ENCODE measurements at places on chromosomes 4 and X.

GRCh38 chr4:40718586-40718985, 31.2 kb upstream of the NSUN7 start:
- no peak for DNase-seq

GRCh38 chr4:86181585-86181984, 178.3 kb downstream of the MAPK10 start:
- DNase-seq = no peak

GRCh38 chrX:29862126-29862677, 353.2 kb upstream of the MAGEB2 start:
- no peak for DNase-seq

DNA sequence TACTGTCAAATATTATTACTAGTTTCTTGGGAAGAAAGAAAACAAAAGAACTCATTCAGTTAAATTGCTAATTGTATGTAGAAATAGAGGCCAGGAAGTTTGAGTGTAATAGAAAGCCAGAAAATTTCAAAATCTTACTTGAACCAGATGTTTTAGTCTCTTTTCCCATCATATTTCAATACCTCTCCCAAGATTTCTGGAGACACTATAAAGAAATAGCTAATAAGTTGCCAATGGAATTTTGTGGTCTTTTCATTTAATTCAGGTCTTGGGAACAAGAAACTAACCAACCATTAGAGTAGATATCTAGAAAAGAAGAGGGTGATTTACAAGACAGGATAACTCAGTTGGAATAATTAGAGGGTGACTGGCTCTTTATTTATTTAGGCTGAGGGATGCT, 112.2 kb downstream of the AGTR2 start:
- DNase-seq = no peak

GRCh38 chr4:36218121-36218520, 26.2 kb downstream of the ARAP2 start:
- no peak for DNase-seq

GRCh38 chrX:16754019-16754418, 32.2 kb upstream of the TXLNG start:
- no peak for DNase-seq

DNA sequence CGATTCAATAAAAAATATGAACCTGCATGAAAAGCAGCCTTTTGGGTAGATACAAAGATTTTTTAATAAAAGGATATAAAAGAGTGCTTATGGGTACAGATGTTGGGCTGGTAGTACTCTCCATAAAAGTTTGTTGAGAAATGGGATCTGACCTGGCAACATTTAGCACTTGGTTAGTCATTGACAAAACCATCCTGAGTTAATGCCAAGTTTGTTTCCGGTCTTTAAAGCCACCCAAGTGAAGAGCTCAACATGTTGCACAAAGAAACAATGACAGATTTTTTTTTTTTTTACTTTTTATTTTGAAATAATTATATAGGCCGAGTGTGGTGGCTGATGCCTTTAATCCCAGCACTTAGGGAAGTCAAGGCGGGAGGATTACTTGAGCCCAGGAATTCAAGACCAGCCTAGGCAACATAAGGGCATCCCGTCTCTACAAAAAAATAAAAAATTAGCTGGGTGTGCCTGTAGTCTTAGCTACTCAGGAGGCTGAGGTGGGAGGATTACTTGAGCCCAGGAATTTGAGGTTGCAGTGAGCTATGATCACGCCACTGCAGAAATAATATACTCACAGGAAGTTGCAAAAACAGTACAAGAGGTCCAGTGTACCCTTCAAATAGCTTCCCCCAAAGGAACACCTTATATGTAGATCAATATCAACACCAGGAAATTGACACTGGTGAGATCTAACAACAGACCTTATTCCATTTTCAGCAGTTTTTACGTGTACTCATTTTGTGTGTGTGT, 16.6 kb downstream of the CHST7 start:
- DNase-seq = no peak

- no peak for DNase-seq
These were observed 4.8 kb downstream of the CAPN6 start for GRCh38 chrX:111265486-111265885.

DNA sequence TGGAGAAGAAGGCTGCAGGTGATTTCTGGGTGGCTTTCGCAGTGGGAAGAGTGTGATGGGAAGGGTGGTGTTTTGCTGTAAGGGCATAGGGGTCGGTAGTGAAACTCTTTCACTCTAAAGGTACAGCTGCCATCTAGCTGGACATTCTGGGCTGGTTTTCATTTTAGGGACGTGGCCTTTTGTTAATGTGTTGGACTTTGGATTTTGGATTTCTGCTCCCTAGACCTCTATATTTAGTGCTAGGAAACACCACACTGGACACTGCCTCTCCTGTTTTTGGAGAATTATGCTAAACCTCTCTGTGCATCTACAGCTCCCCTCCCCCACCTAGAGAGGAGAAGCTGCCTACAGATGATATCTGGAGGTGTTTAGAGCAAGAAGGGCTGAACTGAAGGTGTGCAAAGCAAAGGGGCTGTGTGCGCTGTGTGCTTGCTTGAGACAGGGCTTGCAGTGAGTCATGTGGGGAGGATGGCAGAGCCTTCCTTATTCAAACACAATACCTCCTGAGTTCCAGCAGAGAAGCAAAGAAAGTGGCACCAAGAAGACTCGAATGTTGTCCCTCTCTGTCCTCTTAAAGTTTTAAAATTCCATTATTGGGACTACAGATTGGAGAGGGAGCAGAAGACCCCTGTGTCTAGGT, 47.9 kb downstream of the STARD8 start:
- peak; percentile 46 for DNase-seq

GRCh38 chrX:545452-545885, 85.1 kb upstream of the SHOX start:
- DNase-seq = no peak

DNA sequence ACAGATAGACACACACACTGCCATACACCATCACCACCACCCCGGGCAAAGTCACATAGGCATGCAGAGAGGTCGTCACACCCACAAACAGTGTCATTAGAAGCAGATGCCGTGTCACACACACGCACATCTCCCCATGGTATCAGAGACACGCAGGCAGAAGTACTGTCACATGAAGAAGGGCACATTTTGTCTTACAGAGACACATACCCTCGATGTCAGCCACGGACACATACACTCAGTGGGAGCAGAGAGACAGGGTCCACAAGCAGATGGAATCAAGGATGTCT, 3.3 kb downstream of the NALF2 start:
- DNase-seq = peak; percentile 15

DNA sequence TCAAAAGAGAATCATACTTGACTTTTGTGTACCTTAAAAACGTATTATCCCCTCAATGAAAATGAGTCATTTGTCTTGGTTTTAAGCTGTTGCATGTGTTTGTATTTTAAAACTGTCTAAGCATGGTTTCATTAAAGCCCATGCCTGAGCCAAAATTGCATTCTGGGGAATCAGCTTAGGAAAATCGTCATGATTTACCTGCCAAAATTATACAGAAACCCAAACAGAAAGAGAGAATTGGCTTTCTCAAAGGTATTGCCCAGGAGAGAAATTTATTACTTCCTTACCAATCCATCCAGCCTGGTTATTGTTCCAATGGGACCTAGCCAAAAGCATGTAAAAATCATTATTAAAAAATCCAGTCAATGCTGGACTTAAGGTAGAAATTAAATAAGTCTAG, 37.6 kb downstream of the GPR174 start:
- DNase-seq = no peak

GRCh38 chr4:24745172-24745895, 50.0 kb upstream of the SOD3 start:
- DNase-seq = no peak

DNA sequence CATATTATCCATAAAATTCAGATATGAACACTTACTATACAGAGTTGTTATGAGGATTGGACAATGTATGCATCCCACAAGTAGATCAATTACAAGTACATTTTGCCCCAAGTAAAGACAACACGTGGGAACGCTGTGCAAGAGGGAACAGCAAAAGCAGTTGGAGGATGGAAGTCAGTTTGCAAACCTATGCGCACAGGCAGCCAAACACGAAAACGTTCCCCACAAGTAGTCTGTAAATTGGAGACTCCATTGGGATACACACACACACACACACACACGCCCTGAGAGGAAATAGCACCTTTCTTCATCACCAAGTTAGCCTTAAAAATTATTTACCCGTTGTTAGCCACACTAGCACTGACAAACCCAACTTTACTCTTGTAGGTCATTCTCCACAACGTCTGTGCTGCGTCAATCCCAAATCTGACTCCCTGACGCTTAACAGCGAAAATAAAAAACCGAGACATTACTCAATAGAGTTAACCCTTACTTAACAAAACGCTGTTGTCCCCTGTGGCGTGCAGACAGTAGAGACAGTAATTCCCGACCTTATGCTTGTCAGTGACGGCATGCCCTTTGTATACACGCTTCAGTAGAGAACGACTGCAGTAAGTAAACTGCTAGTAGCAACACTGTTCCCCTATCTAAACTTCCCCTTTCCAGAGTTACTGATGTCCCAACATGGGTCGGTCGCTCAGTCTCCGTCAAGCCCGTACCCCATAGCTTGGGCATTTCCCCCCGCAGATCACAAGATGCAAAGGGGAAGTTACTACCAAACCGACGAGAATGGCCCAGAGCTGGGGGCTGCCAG, 730 bp downstream of the MANBA start:
- DNase-seq = peak; percentile 85

DNA sequence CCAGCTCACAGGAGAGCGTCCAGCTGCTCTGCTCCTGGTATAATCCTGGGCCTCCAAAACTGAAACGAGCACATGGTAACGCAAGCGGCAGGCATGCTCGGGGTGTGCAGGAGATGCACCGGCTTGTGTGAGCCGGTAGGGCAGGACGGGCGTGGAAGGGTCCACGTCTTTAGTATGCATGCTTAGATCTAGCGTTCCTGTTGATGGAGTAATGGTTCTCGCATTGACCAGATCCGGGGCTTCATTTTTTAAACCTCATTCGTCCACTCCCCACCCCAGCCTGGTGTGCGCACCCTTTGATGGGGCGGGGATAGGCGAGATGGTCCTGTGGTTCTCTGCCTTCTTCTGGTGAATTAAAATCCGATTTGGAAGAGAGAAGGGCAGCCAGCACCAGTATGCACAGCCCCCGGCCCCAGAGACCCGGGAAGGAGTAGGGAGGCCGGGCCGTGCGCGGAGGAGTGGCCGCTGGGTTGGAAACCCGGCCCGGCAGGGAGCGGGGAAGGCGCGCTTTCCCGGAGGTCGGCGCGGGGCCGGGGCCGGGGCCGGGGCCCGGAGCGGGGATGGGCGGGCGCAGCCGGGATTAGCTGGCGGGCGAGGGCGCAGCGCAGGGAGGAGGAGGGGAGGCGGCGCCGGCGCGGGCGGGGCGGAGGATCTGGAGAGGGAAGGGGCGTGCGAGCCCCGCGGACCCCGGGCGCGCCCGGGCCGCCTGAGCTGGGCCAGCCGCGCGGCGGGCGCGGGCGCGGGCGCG, 39.9 kb downstream of the FAM149A start:
- no peak for DNase-seq

All from OCI-M1 (cell line).